ENCODE measurements at places on chromosomes 7 and 10.

- DNase-seq, result no peak
These were observed 234.2 kb upstream of the LRRN3 start for GRCh38 chr7:110856704-110857103.

- no peak for DNase-seq
These were observed 18.0 kb upstream of the NPVF start for GRCh38 chr7:25246306-25246705.

- DNase-seq, result no peak
These were observed 32.4 kb downstream of the WBP1L start for GRCh38 chr10:102775935-102776669.

DNA sequence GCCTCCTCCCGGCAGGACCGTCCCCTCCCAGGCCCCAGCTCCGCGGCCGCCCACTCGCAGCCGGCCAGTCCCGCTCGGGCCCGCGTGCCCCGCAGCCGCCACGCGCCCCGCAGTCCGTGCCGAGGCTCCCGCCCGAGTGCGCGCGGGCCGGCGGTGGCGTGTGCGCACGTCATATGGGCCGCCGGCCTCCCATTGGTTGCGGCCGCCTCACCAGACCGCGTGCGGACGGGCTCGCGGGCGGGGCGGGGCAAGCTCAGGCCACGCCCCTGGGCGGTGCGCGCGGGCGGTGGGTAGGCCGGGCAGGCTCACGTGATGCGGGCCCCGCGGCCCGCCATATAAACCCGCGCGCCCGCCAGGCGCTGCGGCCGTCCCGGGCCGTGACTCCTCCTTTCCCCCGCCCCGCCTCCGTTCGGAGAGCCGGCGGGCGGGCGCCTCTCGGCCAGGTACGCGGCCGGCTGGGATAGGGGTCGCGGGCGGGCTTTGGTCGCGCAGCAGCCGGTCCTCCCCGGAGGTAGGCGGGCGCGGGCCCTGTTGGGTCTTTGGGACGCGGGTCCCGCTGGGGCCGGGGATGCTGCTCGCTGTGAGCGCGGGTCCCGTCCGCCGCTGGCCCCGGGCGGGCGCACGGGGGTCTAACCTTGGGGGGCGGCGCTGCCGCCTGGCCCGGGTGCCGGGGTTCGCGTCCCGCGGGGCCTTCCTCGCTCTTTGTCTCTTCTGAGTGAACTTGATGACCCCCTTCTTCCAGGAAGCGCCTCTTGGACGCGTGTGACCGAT, at the start of gene INSIG1:
INSIG1 (plus strand) TSS at position 362 of the 771 bp plus-strand sequence; CDS start at position 770, 408 bp downstream.
- peak; percentile 99 for DNase-seq

DNA sequence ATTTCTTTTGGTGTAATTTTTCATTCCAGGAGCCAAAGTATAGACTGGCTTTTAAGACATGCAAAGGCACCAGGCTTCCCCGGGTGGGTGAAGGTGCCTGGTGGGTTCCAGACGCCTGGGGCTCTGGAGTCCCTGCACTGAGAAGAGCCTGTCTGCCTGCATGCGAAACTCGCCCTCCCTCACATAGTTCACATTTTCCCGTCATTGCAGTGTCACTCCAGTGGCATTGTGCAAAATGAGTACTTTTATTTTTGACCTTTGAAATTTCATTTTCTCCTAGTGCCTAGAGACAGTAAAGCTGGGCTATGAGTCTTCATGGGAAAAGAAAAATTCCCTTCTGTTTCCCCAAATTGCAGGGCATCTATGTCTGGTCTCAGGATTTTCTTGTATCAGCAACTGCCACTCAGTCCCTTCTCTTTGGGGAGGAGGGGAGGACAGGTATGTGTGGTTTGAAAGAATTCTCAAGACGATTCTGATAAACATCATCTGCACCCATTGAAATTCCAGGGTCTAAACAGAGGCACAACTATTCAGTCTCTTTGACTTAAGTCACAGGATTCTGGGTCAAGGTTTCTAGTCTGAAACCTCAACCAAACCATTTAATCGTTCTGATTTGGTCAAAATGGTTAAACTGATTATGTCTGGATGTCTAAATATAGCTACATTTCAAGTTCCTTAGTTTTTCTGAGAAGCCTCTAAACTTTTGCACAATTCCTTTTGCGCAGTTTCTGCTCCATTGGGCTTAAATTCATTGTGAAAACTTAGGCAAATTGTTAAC, 107.8 kb downstream of the CYP26A1 start:
- no peak for DNase-seq

DNA sequence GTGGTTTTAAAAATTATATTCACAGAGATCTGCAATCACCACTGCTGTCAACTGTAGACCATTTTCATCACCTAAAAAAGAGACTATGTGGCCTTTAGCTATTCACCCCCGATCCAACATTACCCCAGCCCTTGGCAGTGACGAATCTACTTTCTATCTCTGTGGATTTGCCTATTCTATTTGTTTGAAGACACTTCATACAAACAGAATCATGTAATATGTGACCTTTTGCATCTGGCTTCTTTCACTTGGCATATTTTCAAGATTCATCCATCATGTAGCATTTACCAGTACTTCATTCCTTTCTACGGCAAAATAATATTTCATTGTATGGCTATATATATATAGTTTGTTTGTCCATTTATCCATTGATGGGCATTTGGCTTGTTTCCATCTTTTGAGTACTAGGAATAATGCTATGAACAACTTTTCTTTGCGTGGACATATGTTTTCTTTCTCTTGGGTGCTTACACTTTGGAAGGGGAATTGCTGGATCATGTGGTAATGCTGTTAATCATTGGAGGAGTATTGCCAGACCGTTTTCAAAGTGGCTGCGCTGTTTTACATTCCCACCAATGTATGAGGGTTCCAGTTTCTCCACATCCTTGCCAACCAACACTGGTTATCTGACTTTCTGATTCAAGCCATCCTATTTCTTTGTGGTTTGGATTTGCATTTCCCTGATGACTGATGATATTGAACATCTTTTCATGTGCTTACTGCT, 22.3 kb downstream of the ADAMTS14 start:
- DNase-seq, result no peak

- DNase-seq, result no peak
These were observed 115.8 kb upstream of the CARD11 start for GRCh38 chr7:3159445-3159844.

DNA sequence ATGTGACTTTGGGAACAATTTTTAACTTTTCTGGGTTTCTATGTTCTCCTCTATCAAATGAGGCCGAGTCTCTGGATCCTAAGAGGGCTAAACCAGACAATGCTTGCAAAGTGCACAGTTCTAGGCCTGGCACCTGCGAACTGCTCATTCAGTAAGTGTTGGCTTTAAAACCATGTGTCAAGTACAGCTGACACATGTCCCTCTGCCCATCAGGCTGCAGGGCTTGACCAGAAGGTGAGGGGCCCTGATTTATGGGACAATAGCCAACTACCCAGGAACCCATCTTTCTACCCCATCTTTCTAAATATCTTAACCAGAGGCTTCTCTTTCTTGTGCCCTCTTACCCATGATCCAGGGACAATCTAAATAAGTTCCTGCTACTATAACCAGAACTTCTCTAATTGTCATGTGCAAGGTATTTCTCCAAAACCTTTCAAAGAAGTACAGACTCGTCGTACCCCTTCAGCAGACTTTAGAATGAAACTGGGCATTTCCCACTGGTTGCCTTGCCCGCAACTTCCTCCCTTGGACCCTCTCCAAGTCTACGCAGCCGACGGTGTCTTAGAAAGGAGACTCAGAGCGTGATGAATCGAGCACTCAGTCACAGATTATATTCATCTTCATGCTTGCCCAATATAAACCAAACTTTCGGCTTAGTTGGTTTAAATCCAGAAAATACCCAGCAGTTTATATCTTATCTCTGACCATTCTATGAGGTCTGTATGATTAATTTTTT, 69.8 kb upstream of the STEAP1B start:
- no peak for DNase-seq

GRCh38 chr7:7565746-7566650, 686 bp upstream of the MIOS start:
- DNase-seq, result peak; percentile 30

DNA sequence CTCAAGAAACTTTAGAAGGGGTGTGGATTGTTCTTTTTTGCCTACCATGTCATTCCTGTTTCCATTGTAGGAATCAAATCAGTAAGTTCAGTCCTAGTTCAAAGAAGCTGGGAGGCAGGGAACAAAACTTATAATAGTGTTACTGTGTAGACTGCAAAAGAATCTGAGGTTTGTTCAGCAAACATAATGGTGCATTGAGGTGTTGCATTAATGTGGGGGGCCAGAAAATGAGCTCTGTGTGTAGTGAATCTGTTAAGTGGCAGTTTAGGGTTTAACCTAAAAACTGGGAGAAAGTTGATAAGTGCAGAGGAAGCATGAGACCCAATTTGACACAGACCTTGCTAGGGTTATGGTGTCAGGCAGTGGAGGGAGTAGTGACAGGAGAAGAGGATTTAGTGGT, 197.7 kb downstream of the SUGCT start:
- no peak for DNase-seq

Data from frontal cortex (tissue), 4 donors.